ENCODE measurements at places on chromosomes 3 and 15.

DNA sequence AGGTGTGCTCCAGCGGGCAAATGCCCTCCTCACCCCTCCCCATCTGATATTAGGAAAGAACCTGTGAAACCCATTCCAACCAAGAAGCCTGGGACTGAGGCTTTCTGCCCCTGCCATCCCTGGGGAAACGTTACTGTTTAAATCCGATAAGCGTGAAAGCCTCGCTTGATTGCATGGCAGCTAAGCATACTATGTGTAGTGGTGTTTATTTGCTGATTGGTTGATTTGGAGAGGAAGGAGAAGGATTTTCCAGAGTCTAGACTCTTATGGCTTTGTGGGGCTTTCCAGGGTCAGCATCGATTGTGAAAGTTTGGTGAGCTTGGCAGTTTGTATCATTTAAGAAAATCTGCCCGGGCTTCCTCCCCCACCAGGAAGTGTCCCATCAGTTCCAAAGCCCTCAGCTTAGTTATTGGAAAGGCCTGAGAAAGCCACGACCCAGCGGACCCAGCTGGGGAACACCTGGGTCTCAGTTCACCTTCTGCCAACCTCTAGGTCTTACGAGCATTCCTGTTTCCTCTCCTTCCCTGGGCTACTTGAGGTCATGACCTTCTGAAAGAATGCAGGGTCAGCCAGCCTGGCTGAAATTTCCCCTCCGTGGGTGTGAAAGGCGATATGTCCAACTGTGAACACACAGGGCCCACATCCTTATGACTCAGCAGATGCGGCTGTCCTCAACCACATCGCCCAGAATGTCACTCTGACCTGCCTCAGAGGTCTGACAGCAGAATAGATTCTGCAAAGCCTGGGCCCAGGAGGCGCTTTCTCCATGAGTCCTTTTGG, 62.8 kb upstream of the HERC1 start:
- peak; percentile 39 for DNase-seq

DNA sequence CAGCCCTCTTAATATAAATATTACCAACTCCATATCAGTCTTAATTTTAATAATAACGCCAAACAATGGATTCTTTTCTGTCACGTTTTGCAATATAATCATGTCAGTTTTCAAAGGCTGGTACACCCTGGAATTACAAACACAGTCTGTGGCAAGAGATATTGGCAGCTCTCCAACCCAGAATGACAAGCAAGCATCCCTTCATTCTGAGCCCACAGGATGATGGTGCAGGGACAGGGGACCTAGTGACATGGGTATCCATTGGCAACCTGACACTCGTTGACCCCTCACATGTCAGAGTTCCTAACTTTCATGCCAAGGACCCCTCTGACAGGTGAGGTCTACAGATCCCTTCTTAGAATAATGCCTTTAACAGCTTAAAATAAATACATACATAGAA, 154.5 kb upstream of the TSC22D2 start:
- no peak for DNase-seq

- DNase-seq: peak; percentile 56
Observed at GRCh38 chr15:90585863-90586262, 56.1 kb downstream of the CRTC3 start.

- DNase-seq: no peak
Observed at GRCh38 chr15:42148808-42149492, 7.5 kb downstream of the PLA2G4F start.

DNA sequence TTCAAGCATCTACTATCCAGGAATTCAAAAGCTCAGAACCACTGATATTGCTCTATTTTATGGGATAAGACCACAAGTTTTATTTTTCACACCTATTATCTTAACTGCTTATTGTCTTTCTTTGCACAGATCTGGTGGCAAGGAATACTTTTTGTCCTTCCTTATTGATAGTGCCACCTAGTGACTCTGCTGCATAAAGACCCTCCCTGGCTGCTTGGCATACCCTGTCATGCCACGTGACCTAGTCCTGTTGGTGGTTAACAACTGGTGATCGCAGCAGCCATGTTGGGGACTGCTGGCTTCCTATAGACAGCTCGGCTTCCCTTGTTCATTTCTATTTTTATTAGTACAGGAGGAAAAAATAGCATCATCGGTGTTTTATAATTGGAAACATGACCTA, 236.3 kb downstream of the MEX3B start:
- DNase-seq: peak; percentile 27

DNA sequence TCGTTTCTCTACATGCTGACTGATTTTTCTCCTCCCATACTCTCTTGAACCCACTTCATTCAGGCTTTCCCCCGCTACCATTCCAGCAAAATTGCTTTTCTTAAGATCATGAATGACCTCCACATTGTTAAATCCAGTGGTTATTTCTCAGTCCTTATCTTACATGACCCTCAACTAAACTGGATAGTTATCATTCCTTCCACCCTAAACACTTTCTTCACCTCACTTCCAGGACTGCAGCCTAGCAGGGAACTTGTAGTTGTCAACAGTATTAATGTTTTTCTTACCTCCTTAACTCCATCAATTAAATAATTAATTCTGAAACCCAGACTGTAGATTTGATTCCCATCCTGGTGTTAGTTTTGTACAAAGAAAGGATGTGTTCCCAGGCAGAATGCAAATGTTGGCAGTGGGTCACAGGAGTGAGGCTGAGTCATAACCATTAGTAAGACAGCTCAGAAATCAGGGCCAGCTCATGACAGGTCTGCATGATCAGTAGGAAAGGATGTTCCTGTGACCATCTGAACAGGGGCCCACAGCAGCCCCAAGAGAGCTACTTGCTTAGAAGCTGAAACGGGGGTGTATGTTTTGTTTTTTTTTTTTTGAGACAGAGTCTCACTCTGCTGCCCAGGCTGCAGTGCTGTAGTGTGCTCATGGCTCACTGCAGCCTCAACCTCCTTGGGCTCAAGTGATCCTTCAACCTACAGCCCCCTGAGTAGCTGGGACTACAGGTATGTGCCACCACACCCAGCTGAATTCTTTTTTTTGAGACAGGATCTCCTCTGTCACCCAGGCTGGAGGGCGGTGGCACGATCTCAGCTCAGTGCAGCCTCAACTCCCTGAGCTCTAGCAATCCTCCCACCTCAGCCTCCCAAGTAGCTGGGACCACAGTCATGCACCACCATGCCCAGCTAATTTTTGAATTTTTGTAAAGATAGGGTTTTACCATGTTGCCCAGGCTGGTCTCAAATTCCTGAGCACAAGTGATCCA, 9.1 kb downstream of the BCL2L10 start:
- peak; percentile 93 for DNase-seq

DNA sequence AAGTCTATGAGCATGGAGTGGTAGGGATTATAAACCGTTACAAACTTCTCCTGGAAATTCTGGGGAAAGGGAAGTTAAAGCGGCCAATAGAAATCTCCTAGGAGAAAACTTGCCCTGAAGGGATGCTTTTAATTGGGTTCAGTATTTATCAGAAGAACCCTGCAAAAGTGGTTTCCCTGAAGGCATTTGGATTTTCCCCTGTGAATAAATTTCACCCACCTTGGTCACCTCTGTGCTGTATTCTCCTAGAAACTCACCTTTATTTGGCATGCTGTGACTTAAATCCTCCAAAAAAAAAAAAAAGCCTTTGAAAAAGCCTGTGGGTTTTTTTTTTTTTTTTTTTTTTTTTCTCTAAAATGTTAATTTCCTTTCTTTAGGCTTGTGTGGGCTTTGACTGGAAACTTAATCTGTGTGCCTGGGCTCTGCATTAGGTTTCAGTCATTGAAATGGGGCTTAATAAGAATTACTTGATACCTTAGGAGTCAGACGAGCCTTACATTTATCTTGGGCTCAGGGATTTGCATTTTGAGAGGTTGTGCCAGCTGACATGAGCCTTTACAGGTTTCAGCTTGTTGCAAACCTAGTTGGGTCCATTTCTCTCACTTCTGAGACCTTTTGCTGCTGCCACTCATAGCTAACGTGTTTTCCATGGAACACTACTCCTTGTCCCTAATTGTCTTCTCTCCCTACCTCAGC, 22.0 kb downstream of the TGFBR2 start:
- no peak for DNase-seq

GRCh38 chr3:98612587-98612986, 19.2 kb upstream of the CPOX start:
- DNase-seq: no peak

GRCh38 chr15:100869151-100869999, 10.3 kb upstream of the ALDH1A3 start:
- no peak for DNase-seq

All from fibroblast of skin of abdomen (primary cell).